HFFc6 (cell line): ENCODE measurements at places on chromosomes 12 and 14.

DNA sequence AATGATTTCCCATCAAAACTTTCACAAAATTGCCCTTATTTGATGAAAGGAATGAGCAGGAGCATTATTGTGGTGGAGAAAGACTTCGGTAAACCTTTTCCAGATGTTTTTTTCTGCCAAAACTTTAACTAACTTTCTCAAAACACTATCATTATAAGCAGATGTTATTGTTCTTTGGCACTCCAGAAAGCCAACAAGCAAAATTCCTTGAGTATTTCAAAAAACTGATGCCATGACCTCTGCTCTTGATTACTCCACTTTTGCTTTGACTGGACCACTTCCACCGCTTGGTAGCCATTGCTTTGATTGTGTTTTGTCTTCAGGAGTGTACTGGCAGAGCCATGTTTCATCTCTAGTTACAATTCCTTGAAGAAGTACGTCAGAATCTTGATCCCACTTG is 29.7 kb upstream of the RAB21 start:
- DNase-seq: no peak

GRCh38 chr14:79601579-79601978 is 609.7 kb downstream of the DIO2 start:
- no peak for DNase-seq

DNA sequence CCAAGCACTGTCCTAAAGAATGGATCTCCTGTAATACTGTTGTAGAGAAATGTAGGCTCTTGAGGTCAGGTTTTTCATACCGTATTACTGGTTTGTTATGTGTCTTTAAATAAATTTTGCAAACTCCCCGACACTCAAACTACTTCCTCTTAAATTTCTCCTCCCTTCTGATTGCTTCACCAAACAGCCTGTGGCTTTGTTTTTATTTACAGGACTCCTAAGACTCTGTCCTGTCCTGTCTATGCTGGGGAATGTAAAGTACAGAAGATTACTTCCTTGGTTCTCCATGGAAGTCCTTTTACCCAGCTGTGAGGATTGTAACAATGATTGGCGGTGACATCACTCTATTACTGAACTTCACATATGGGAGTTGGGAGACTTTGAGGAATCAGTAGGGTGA is 873.5 kb downstream of the DIO2 start:
- no peak for DNase-seq

DNA sequence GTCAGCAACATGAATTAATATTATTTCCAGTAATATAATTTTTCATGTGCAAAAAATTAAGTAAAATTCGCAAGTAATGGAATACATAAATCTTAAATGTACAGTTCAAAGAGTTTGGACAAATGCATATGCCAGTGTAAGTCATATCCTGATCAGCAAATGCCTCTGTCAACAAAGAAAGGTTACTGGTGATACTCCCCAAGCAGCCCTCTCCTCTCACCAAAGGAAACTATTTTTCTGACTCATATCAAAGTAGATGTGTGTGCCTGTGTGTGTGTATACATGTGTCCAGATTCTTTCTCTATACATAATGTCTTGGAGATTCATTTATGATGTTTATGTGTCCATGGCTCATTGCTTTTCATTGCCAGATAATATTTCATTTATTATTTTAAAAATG is 1035.0 kb downstream of the SLC16A7 start:
- DNase-seq: no peak

- DNase-seq: peak; percentile 69
Measured at GRCh38 chr12:90211017-90211416, 502.4 kb upstream of the ATP2B1 start.

DNA sequence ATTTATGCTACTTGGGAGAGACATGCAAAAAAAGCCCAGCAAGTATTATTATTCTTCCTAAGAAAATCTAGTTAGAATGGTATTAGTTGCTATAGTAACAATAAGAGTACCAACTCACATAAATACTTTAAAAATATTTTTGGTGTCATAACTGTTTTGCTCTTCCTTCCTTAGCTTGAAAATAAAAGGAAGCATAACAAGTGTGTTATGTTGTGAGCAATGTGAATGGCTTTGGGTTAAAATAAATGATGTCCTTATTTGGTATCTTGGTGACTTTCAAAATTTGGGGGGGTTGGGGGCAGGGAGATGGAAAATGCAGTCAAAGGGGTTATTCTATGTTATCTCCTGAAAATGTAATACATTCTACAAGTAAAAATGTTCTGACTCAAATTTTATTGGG is 91.0 kb downstream of the ELK3 start:
- DNase-seq: no peak

DNA sequence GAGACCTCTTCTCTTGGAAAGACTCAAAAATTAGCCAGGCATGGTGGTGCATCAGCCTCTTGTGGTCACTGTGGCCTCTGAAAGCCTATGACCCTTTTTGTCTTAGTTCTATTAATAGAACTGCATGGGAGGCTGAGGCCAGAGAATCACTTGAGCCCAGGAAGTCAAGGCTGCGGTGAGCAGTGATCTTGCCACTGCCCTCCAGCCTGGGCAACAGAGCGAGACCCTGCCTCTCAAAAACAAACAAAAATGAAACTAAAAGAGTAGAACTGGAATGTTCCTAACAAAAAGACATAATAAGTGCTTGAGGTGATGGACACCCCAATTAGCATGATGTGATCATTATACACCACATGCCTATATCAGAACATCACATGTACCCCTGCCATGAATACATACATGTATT is 197.0 kb upstream of the EEA1 start:
- no peak for DNase-seq

DNA sequence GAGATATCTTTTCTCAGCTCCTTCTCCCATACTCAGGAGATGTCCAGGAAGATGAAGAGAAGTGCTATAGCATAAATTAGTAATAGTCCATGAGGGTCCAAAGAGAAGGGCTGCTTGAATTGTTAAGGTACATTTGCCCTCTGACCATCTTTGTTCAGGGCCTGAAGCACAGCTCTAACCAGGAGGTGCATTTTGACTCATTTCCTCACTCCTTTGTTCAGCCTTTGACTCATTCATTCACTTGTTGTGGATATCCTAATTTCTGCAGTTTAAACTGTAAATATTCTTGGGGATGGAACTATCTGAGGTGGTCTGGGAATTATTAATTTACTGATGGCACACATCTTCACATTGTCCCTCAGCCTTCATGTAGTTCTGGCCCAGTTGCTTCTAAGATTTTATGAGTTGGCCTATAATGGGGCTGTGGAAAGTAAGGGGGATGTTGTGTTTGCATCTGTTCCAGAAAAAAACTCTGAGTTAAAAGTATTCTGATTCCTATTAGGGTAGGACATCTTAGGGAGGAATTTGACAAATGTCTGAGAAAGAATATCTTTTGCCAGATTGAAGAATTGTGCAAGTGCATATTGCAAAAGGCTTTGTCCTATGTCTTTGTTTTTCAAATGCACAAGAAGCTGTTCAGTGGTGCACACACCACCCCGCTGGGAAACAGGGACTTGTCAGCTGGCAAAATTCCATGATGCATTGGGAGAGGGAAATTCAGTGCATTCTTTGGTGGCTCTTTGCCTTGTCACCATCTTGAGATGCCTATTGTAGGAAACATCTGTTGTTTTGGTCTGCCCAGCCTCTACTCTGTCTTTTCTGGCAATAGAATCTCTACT is 22.1 kb downstream of the SMOC1 start:
- no peak for DNase-seq

DNA sequence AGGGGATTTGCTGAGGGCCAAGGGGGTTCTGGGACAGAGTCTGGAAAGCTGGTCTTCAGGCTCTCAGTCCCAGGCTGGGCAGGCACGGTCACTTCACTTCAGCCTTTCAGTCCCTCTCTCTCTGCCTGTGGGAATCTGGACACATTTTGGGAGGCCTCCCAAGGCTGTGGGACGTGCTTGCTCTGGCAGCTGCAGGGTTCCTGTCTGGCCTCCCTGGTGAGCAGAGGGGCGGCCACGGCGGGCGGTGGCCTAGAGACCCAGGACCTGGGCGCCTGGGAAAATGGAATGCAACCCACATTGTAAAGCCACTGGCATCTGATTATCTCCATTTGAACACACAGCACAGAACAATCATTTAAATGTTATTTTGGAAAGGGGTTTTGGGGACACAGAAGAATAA is 10.1 kb upstream of the ALDH2 start:
- DNase-seq: no peak

GRCh38 chr12:111438481-111438880 is 32.8 kb downstream of the SH2B3 start:
- DNase-seq: peak; percentile 43

DNA sequence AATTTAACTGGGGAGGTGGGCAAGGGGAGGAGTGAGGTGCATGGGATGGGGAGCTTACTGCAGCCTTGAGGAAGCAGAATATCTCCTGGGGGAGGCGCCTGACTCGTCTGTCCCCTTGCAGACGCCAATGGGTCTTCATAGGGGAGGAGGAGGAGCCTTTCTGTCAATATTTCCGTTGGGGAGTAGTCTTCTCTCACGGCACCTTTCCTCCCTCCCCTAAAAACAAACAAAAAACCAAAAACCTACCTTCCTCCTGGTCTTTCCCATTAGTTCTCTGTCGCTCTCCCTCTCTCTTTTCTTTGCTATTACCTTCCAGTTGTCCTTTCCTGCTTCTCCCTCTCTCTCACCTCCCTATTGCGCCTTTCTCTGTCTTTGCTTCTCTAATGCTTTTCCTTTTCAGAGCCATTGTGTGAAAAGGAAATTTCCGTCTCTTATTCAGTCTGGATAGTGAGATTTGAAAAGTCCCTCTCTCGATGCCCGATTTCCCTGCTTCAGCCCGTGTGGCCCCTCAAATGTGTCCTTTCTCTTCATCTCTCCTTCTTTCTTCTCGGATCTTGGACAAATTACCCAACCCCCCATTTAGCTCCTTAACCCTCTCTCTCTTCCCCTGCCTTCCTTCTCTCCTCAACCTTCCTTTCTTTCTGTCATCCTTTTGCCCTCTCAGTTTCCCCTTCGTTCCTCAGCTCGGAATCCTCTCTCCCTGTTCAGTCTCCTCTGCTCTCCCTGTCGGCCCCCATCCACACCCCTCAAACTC is 5.9 kb downstream of the GPR84 start:
- no peak for DNase-seq

DNA sequence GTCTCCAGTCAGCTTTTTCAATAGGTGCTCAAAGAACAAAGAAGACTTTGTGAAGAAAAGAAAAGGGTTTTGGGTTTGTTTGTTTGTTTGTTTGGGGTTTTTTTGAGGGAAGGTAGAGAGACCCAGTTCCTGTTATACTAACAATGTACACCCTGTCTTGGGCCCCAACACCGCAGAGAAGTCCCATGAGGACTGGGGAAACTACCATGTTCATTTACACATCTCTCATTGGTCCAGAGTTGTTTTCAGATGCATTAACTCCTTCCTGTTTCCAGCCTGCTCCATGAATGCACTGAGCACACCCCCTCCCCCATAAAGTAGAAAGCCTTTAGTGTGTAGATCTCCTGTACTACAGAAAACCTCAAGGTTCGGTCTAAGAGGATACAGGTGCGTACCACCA is 51.1 kb upstream of the SLC8A3 start:
- DNase-seq: no peak

DNA sequence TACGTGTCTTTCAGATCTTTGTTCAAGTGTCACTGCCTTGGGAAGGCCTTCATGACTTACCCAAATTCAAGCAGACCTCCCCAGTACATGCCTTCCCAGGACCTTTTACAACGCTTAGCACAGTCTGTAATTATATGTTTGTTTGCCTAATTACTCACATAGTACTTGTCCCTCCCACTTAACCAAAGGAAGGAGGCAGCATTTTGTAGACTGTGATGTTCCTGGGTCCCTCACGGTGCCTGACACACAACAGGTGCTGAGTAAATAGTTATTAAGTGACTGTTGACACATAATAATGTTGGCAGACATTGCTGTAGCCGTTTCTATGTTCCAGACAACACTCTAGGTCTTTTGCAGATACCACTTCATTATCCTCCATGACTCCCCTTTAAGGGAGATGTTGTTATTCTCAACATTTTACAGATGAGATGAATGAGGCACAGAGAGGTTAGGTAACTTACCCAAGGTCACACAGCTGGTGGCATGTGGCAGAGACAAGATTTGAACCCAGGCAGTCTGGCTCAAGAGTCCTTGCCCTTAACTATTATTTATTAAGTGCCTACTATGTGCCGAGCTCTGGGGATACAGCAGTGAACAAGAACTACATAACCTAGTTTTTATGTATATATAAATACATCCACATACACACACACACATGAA is 130.7 kb downstream of the PHETA1 start:
- DNase-seq: no peak

- no peak for DNase-seq
Measured at GRCh38 chr12:62654326-62655241, 188.0 kb downstream of the MON2 start.

- DNase-seq: no peak
Measured at GRCh38 chr12:114750917-114751316, 66.9 kb upstream of the TBX3 start.

- no peak for DNase-seq
Measured at GRCh38 chr12:5399266-5399665, 32.6 kb upstream of the NTF3 start.

- DNase-seq: no peak
Measured at GRCh38 chr12:17204289-17205054, 598.5 kb upstream of the LMO3 start.

- peak; percentile 88 for DNase-seq
Measured at GRCh38 chr14:57382283-57382682, 8.1 kb upstream of the NAA30 start.

- no peak for DNase-seq
Measured at GRCh38 chr14:99312106-99312505, 40.1 kb upstream of the BCL11B start.

DNA sequence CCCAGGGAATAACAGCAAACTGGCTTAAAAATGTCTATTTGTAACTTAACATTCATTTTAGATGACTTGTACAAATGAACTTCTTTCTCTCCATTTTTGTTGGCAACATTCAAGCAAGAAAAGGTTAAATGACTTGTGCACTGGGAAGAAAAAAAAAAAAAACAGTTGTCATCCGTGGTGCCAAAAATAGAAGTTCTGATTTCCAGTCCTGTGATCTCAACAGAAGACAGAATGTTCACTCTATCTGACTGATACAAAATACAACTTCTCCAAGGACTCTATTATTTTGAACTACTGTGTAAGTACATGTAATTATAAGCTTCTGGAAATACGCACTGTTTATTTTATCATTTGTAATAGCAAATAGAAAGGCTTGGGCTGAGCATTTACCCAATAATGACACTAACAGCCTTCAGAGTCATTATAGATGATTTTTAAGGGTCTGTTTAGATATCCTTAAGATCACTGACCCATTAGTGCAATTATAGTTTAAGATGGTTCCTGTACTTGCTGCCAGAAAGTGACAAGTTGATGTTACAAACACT is 59.9 kb downstream of the LIN7A start:
- peak; percentile 10 for DNase-seq
